ENCODE measurements at places on chromosomes 1 and 21.

GRCh38 chr1:167196166-167196565, 24.5 kb upstream of the POU2F1 start:
- no peak for DNase-seq

GRCh38 chr21:37159053-37159776, 86.2 kb downstream of the TTC3 start:
- DNase-seq: no peak

DNA sequence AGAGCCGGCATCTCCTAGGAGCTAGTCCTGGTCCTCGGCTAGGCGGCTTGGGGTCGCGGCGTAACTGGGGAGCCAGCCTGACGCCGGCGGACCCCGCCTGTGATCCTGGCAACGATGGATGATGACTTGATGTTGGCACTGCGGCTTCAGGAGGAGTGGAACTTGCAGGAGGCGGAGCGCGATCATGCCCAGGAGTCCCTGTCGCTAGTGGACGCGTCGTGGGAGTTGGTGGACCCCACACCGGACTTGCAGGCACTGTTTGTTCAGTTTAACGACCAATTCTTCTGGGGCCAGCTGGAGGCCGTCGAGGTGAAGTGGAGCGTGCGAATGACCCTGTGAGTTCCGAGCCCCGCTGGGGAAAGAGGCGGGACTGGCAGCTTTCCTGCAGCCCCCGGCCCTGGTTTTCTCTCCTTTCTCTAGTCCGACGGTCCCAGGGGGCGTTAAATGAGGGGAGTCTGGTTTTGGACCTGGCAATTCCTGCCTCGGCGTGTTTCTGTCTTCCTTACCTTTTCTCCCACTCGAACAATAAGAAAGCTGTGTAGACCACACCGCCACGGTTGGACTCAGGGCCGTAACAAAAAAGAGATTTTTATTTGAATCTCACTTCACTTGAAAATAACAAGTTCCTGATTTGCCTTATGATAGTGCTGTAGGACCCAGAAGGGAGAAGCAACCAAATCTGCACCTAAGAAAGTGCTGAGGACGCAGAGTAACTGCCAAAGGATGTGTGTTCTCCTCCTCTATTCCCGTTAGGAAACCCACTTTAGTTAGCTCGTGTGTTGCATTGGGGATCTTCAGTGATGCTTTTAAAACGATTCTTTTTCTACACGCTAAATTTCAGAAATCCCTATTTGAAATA, at the start of gene SPRTN:
SPRTN (plus strand) TSS at position 24 of the 859 bp plus-strand sequence; CDS start at position 115, 91 bp downstream.
- no peak for DNase-seq

- DNase-seq: no peak
Observed at GRCh38 chr1:32742956-32743355, 40.4 kb upstream of the SYNC start.

GRCh38 chr1:231359113-231359512, 21.0 kb downstream of the SPRTN start:
- DNase-seq: no peak

DNA sequence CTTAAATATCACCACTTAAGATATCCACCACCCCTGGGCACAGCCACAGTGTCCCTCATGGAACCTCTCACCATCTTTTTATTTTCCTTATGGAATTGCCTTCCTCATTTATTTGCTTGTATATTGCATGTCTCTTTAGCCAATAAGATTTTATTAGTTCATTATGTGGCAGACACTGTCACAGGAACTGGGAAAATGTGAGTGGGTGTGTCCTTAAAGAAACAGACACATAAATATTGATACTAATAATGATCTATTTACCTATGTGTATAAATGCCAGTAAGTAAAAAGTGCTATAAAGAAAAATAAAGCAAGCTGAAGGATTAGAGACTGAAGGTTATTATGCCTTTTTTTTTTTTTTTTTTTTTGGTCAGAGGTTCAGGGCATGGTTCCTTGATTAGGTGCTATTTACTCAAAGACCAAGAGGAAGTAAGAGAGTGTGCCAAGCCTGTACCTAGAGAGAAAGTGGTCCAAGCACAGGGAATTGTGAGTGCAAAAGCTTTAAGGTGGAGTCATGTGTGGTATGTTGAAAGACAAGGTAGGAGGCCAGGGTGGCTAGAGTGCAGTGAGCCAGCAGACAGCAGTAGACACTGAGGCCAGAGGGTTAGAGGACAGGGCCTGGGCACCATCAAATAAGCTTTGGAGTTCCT, 589.0 kb downstream of the USP25 start:
- no peak for DNase-seq

DNA sequence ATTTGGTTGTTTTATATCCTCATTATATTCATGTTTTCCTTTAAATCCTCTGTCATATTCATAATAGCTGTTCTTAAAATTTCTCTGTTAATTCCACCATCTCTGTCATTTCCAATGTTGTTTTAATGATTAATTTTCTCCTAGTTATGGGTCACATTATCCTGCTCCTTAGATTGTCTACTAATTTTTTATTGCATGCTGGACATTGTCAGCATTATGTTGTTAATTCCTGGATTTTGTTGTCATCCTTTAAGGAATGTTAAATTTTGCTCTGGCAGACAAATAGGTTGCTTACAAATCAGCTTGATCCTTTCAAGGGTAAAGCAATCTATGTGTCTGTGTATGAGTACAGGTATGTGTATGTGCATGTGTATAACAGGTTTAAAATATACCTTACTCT, 393.8 kb upstream of the POU3F1 start:
- DNase-seq: no peak

DNA sequence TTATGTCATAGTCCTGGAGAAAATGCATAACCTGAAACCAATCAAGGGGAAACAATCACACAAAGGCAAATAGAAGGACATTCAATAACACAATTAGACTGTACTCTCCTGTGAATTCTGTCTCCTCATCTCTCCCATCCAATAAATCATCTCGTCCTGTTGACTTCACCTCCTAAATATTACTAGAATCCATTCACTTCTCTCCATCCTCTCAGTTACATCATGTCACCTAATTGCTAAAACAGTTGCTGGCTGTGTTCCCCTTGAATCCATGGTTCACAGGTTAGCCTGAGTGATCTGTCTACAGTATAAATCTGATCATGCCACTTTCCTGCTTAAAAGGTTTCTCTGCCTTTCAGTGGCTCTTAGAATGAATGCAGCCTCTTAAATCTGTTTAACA, 220.2 kb downstream of the TGFB2 start:
- no peak for DNase-seq

DNA sequence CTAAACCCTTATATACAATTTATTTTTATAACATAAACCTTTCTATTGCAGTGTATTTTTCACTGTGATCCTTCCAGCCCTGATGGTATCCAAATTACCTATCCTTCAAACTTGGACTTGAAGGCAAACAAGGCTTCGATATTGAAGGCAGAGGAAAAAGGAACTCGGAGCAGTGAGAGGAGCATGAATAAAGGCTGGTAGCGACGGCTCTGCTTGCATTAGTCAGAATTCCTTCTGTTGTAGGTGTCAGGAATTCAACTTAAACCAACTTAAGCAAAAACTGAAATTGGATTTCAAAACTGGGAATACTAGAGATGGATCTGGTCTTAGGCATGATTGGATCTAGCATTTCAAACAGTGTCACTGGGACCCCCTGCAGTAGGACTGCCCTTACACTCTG, 17.8 kb upstream of the SSX2IP start:
- no peak for DNase-seq

DNA sequence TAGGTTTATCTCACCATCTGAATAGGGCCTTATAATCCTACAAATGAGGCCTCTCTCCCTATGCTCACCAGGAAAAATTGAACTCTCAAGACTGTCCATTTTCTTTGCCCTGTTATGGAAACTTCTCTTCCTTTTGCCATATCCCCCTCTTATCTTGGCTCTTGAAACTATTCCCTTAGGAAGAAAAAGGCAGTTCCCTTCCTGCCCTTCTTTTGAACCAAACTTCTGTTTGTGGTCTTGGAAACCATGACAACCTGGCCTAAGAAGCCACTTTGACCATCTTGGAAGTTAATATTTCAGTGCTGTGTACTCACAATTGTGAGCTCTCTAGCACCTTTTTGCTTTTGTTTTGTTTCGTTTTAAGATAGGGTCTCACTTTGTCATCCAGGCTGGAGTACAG, 40.0 kb downstream of the ATP2B4 start:
- no peak for DNase-seq
